ENCODE measurements at places on chromosomes 2 and 18.

DNA sequence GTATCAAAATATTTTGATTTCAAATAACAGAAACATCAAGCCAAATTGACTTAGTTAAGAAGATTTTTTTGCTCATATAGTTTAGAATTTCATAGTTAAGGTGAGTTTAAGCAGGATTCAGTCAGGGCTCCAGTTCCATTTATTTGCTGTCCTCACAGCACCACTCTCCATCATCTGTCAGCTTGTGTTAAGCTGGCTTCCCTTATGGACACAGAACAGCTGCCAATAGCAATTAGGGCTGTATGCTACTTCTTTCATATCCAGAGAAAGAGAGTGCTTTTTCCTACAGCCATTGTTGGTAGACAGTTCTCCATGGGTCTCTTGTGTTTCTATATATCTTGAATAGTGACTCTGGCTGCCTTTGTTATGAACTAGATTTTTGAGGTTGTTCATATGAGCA lies 95.4 kb upstream of the CYP20A1 start:
- no peak for DNase-seq

GRCh38 chr2:74516650-74517049 lies 2.4 kb downstream of the TLX2 start:
- DNase-seq = no peak

GRCh38 chr2:197793456-197793855 lies 8.3 kb upstream of the BOLL start:
- DNase-seq = no peak

DNA sequence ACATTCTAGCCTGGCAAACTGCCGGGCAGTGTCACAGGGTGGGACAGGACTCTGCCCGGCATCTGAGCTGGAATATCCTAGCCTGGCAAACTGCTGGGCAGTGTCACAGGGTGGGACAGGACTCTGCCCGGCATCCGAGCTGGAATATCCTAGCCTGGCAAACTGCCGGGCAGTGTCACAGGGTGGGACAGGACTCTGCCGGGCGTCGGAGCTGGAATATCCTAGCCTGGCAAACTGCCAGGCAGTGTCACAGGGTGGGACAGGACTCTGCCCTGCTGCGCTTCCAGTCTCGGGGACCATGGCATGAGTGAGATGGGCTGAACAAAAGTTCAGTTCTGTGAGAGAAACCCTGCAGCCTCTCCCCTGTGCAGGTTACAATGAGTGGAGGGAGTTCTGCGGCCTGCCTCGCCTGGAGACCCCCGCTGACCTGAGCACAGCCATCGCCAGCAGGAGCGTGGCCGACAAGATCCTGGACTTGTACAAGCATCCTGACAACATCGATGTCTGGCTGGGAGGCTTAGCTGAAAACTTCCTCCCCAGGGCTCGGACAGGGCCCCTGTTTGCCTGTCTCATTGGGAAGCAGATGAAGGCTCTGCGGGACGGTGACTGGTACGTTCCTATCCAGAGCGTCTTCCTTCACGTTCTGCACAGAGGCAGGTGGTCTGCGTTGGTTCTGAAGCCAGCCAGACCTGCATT lies 80.3 kb downstream of the TPO start:
- DNase-seq = peak; percentile 17

DNA sequence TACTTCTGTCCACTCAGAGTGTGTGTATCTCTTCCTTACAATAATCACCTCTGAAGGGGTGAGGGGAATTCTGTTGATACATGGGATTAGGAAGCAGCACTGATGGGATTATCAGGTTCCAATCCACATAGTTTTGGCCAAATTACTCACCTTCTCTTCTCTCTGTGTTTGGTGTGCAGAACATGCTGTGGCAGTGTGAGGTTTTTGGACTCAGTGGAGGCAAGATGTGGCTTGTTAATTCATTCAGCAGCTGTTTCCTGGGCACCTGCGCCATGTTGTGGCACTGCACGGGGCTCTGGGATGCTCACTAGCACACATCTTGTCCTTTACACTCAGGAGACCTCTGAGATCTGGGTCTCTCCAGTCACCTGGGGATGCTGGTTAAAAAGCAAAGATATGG lies 350.3 kb upstream of the HS6ST1 start:
- no peak for DNase-seq

DNA sequence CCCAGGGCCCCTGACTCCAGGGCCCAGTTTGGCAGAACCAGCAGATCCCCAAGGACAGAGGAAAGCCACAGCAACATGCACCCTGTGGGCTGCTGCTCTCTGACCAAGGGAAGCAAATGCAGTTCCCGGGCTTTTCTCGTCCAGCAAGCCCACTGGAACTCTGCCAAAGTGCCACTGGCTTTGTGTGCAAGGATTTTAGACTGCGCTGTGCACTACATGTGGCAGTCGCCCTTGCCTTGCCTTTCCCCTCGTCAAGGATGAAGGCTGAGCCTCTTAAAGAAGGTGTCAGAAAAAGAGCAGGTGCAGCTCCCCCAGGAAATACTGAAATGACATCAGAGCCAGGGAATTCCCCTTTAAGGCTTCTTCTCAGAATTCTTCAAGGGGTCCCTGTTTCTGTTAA lies 199.2 kb downstream of the TFCP2L1 start:
- DNase-seq = no peak

DNA sequence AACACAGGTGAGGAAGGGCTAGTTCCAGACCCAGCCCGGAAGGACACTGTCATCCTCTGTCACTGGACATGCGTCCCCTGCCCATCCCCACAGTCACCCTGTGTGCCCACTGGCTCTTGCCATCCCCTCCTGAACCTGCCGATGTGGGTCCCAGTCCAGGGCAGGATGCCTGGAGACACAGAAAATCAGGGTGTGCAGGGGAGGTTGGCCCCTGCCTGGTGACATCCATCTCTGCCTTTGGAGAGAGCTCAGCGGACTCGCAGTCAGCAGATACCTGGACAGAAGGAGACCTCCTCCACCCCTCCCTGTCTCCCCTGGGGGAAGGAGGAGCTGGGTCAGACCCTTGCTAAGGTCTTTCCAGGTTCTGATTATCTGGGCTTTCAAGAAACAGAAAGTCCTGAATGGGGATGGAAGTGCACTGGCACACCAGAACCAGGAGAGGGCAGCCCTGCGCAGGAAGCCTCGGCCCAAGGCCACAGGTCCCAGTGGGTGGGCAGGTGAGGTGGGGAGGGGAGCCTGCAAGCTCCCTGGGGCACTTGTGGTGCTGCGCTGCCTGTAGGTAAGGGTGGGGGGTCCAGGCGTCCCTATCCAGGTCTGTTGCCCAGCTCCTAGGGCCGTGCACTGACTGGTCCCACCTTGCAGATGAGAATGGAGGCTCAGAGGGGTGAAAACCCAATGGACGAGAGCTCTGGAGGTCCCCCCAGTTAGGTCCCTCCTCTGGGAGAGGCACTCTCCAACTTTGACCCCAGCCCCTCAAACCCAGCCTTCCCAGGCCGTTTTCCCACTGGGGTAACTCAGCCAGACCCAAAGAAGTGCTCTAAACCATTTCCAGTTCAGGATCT lies 9.7 kb upstream of the OTOS start:
- peak; percentile 70 for DNase-seq

GRCh38 chr2:160657196-160657595 lies 163.6 kb upstream of the RBMS1 start:
- DNase-seq = no peak

- DNase-seq = no peak
Observed at GRCh38 chr18:61256291-61256690, 76.9 kb upstream of the CDH20 start.

DNA sequence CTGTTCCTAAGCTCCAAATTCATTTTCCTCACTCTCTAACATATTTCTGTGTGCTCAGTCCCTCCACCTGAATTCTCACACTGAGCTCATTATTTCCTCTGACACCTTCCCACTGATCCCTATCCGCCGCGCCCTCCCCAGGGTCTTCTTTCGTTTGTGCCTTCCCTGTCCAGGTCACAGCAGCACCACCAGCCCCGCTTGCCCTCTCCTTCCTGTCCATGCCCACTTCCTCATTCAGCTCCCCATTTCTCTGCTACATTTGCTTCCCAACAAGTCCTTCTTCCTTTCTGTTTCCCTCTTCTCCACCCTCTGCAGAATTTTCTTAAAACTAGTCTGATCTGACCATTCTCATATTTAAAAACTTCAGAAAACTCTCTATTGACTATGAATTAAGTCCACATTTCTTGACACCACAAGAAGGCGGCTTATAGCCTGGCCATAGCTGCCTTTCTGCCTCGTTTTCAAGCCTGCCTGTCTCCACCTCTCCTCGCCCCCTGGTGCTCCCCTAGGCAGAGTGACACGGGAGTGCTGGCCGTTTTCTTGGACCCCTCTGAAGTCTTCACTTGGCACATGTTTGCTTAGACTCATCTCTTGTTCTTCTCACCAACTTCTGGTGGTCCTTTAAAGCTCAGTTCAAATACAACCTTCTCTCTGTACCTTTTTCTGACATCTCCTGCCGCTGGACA lies 138.7 kb upstream of the BOD1L2 start:
- DNase-seq = no peak

DNA sequence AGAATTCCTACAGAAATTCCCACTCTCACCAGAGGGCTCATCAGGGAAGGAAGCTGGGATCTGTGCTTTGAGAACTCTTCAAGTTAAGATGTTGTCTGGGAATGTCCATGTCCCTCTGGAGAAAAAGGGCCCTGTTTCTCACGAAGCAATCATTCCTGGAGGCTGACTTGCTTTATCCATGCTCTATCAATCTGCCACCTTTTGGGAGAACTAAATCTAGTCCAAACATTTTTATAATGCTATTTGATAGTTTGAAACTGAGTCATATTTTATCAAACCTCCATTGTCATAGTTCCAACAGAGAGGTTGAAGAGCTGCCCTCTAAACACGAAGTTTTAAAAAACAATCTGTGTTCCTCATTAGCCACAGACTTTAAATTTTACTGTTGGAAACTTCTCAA lies 219.2 kb downstream of the MTX2 start:
- no peak for DNase-seq

- DNase-seq = no peak
Observed at GRCh38 chr2:191128911-191129304, 21.9 kb downstream of the STAT4 start.

GRCh38 chr2:15560140-15560987 lies 770 bp downstream of the NBAS start:
- DNase-seq = peak; percentile 58

DNA sequence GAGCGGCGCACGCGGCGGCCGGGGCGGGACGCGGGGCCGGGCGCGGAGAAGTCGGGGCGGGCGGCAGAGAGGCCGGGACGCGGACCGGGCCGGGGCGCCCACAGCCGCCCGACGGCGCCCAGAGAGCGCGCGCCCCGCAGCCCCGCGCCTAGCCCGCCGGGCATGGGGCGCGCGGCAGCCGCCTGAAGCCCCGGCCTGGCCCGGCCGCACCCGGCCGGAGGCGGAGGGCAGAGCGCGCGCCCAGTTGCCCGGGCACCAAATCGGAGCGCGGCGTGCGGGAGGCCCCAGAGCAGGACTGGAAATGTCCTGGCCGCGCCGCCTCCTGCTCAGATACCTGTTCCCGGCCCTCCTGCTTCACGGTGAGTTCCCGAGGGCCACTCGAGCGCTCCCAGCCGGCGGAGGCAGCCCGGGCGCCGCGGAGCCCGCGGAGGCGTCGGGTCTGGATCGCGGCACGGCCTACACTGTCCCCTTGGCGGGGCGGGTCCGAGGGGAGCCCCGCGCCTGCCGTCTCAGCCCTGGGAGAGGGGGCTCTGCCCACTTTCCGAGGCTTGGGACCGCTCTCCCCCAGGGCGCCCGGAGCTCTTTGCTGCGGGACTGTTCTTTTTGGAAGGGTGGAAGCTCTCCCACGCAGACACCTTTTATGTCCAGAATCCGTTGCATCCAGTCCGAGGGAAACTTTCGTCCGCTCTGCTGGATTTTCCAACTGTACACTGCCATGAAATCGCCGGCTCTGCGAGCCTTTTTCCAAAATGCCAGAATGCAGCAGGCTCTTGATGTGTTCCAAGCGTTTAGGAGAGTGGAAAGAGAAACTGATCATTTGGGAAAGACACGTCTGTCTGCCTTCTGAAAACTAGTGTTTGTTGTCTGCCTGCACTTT lies 484 bp downstream of the APCDD1 start:
- no peak for DNase-seq

- DNase-seq = no peak
Observed at GRCh38 chr2:134250840-134251461, 2.9 kb upstream of the MGAT5 start.

DNA sequence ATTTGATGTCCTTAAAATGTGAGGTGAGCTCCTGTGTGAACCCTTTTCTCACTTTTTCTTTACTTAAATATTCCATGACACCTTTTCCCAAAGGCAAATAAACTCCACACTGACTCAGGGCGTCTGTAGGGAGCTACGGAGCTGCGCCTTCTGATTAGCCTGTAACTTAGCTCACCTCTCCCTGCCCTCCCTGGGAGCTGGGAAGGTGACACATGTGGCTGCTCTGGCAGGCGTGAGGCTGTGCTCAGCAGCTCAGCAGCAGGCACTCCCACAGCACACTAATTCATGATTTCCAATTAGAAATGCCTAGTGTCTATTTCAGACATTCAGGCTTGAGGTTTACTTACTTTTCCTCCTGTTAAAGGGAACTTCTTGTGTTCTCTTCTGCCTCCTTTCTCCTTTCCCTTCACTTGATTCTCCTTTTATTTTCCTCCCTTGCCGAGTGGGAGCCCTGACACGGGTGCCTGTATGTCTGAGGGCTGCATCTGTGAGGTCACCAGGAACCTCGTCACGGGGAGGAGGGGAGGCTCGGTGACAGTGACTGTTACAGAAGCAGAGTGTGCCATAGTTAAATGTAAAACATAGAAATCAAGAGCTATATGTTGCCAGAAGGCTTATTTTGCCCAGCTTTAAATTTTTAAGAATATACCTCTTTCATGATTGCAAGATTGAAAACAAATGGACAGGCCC lies 437.1 kb downstream of the DCDC2C start:
- DNase-seq = no peak

All from activated CD8-positive, alpha-beta memory T cell treated with anti-CD3 and anti-CD28 coated beads, Interleukin-2, amount 50 U/mL, for 48 hours (primary cell).